ENCODE measurements at places on chromosomes 12 and 14.

DNA sequence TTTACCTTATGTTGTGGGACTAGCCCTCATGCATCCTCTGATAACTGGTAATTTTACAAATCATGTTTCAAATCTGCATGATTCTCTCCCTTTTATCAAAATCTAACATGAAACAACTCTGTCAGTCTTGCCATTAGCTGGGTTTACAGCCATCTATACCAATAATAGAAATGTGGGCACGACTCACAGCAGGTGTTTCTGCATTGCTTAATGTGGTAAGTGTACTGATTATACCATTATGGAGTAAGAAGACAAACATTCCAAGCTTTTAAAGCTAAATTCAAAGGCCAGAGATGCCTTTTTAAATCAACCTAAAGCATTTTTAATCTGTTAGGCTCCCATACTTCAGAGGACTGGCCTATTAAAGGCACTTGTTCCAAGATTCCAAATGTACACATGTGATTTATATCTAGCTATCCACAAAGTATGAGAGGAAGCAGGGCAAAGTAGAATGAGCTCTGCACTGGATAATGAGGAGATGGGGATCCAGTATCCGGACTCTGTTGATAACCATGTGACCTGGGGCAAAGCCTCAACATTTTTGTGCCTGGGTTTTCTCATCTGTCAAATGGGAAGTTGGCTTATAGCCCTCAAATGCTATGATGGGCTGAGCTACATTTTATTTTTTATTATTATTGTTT, 52.3 kb upstream of the FUT8 start:
- DNase-seq: no peak

DNA sequence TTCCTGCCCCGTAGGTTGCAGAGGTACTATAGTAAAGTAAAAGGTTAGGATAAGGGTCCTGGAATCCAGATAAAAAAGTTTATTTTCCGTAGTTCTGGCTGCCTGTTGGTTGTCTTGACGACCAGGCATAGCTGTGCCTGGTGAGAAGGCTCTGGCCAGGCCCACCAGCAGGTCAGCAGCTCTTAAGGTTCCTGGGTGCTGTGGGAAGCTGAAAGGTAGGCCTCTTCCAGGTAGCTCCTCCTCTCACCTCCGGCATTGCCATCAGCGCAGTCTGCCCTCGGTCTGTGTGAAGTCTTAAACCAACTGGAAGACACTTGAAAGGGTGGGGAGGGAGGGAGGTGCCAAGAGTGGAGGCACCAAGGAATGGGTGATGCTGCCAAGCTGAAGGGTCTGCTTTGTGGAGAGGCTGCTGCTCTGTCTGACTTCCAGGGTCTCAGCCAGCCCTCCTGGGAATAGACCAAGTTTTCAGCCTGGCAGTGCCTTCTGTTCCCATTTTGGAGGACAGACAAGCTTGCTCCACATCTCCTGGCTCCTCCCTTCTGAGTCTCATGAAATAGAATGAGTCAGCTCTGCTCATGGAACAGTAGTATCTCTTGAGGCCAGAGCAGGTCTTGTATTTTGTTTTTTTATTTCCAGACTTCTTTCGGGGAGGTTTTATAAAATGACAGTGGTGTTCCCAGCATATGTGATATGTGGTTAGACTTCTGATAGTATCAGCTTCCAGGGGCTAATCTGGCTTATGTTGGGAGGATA, 5.2 kb upstream of the ACADS start:
- no peak for DNase-seq

GRCh38 chr12:108605000-108605689, 7.3 kb upstream of the TMEM119 start:
- no peak for DNase-seq

- DNase-seq: no peak
Measured at GRCh38 chr12:45314770-45315169, 98.9 kb downstream of the ANO6 start.

DNA sequence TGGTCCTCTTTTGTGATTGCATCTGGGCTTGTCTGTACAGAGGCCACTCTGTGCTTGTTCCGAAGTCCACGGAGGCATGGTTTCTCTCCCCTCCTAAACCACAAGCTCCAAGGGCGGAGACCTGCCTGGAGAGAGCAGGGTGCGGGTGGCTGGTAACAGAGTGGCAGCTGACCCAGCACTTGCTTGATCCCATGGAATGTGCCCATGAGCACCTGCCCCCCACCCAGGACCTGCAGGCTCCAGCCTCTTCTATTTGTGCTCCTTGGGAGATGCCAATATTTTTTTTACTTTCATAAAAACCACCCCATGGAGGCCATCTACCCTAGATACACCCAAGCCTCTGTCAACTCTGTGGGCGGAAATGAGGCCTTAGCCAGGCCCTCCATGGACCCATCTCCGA, 104.7 kb downstream of the PRMT8 start:
- DNase-seq: no peak

DNA sequence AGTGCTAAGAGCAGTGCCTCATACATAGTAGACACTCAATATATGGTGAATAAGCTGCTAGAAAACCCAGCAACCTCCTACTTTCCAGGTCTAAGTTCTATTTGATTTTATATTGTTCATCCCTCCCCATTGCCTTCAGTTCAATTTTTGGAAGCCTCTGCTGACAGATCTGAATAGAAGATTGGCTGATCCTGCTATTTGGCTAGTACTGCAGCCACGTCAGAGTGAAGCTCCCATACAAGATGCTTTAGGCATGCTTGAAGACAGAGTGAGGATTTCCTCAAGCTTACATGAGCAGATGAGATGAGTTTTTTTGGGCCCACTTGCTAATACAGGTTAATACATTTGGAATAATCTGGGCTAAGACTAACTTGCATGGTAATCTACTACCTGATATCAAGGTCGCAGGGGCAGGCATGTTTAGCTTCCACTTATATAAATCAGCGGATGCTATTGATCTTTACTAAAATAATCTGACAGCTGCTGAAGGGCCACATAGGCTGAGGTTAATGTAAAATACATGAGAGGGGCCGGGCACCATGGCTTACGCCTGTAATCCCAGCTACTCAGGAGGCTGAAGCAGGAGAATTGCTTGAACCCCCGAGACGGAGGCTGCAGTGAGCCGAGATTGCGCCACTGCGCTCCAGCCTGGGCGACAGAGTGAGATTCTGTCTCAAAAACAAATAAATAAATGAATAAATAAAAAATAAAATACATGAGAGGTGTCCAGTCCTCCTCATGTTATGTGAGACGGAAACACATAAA, 15.9 kb upstream of the AEBP2 start:
- DNase-seq: no peak

GRCh38 chr12:39619316-39619659, 315 bp downstream of the ABCD2 start:
- no peak for DNase-seq

DNA sequence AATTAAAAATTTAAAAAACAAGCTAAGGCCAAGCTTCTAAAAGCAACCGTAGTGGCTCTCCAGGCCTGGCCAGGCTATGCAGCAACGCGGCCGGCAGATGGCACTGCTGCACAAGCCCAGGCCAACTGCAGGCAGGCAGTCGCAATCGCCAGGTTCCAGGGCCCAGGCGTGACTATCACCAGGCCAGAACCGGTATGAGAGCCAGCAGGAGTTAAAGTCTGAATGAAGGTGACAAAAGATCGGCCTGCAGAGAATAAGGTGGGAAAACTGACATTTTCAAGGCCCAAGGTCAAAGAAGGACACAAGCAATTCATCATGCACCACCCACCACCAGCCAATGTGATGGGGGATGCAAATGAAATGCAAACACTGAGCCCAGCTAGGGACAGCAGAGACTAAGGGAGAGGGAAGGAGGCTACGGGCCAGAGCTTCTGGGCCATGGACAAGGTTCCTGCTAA, 43.6 kb upstream of the ANO2 start:
- peak; percentile 91 for DNase-seq

DNA sequence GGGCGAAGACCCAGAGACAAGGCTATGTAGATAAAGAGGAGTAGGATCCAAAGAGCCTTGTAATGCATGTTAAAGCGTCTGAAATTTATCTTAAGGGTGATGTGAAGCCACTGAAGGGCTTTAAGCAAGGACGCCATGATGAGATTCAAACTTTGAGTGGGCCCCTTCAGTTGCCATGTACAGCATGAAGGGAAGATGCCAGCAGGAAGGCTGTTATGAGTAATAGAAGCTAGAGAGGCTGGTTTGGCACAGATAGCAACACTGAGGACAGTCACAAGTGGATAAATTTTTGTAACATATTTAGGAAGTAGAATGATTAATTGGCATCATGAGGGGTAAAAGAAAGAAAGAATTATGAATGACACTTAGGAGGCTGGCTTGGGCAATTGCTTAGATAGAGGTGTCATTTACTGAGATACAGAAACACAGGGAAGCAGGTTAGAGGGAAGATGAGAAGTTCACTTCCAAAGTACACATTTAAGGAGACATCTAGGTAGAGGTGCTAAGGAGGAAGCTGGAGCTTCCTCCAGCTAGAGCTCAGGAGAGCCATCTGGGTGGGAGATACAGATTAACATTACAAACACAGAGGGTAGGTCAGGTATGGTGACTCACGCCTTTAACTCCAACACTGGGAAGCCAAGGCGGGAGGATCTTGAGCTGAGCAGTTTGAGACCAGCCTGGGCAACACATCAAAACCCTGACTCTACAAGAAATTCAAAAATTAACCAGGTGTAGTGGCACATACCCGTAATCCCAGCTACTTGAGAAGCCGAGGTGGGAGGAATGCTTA, 13.7 kb downstream of the ATG2B start:
- no peak for DNase-seq

DNA sequence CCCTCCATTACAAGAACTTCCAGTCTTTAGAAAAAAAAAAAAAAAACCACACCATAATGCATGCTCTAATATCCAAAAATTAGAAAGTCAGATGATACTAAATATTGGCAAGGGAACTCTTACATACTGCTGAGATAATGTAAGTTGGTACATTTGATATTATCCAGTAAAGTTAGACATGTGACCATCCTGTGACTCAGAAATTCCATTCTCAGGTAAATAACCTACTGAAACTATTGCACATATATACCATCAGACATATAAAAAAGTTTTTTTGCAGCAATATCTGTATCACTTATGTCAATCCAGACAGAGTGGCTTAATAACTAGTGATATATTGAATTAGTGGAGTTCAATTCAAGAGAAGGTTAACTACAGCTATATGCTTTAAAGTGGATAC, 63.5 kb downstream of the KITLG start:
- no peak for DNase-seq

GRCh38 chr14:89270439-89271227, 146.4 kb downstream of the FOXN3 start:
- DNase-seq: no peak

DNA sequence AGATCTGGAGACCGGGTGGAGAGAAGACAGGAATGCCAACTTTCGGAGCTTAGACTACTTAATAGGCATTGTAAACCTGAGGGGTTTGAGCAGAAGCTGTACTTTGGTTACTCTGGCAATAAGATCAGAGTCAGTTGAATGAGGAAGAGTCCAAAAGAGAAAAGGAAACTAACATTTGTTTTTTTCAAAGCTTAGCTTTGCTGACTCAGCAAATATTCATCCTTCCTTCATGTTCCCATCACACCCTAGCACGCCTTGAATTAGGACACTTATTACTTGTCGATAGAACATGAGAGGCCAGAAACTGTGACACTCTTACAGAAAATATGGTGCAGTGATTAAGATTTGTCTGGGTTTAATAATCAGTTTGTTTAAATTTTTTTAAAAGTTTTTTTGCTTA, 266.9 kb upstream of the ATP2B1 start:
- no peak for DNase-seq

DNA sequence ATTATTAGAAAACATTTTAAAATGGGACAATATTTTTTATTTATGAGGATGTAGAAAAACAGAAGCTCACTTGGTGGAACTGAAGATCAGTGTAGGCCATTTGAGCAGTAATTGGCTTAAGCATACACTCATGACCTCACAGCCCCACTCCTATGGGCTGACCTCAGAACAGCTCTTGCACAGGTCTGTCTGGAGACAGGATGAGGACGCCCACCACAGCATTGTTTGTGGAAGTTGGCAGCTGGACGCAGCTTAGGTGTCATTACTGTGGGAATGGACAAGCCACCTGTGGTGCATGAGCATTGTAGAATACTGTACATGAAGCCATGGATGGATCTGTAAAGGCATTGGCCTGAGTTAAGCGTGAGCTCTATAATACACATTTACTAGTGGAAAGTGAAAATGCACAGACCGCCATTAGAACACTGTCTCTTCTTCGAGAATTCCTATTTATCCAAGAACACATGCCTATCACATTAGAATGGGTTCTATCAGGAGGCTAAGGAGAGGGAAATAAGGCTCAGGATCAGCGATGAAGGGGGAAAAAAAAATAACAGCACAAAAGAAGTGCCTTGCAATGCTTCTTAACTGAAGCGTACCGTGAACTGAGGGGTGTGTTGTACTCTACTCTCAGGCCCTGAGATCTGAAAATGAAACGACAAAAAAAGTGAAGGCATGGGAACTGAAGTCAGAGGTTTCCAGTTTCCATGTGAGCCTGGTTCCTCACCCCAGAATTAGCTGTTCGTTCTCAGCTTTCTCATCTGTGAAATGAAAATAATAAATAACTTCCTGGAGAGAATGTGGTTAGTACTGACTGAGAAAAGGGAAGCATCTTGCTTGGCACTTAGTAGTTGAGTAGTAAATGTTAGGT, 33.6 kb downstream of the KCNA1 start:
- DNase-seq: no peak

DNA sequence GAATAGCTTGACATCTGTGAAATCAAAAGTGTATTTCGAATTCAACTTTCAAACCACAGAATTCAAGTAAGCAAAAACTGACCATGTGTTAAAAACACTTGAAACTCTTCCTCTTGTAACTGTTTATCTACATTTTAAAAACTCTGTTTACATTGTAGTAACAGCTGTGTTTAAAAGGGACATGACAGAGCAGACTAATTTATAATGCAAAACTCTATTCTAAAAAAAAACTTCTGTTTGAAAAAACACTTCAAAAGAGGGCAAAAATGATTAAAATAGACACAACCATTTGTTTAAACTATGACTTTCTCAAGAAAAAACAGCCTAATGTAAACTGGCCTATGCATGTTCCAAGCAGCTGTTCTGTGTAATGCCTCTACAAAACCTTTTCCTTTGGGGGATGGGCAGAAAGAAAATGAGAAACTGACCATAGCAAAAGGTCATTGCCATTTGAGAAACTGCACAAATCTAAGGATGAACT, 149.1 kb upstream of the HMGA2 start:
- no peak for DNase-seq

DNA sequence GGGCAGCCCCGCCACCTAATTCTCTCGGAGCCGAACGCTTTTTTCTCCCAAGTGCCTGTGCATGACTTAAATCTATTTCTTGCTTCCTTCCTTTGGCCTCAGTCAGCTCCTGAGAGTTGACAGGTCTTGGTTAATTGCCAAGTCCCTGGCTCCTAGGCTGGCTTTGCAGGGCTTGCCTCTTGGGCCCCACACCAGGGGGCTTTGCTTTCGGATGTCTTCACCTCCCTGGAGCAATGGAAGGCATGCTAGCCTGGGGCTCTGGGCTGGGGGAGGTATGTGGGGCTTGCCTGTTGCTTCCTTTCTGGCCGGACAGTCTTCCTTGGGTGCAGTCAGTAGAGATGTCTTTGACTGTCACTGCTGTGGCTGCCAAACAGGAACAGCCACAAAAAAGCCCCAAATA, 2.2 kb upstream of the KRT80 start:
- no peak for DNase-seq

DNA sequence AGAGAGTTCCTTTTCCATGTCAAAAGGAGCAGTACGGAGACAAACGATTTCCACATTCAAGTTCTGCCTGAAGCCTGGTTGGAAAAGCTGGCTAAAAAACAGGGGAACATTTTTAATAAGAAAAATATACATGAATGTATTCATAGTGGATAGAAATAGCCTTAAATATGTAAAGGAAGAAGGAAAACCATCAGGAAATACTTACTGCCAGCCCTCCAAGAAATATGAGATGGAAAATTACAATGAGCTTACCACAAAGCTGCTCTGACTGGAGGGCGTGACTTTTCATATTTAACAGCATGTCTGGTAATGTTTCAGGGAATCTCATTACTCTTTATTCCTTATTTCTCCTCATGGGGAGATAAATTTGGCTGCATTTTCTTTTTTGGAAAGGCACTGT, 75.9 kb upstream of the ZDHHC17 start:
- peak; percentile 23 for DNase-seq
